ENCODE measurements at places on chromosomes 2 and 18.

DNA sequence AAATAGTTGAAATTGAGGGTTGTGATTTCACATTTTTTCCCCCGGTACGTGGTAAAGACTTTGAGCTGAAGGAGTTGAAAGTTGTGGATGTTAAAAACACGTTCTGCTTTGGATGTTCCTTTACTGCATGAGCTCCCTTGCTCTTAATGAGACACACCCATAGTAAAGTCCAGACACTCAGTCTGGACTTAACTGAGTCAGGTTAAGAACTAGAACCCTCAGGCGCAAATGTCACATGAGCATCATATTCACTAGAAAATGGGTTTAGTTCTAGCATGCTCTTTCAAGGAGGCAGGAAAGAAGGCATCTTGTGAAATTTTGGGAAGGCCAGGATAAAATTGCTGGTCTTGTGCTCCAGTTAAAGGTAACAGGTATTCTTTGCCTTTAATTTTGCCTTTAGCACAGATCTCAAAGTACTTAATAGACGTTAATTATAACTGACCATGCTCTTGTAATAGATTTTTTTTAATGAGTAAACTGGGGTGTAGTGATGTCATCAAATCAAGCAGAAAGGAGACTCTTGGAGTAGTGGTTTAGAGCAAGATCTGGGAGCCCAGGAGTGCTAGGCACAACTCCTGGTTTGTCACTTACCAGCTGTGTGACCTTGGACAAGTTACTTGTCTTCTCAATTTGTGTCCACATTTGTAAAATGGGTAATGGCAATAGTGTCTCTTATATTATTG is 20.6 kb downstream of the ITGA6 start:
- no peak for DNase-seq

DNA sequence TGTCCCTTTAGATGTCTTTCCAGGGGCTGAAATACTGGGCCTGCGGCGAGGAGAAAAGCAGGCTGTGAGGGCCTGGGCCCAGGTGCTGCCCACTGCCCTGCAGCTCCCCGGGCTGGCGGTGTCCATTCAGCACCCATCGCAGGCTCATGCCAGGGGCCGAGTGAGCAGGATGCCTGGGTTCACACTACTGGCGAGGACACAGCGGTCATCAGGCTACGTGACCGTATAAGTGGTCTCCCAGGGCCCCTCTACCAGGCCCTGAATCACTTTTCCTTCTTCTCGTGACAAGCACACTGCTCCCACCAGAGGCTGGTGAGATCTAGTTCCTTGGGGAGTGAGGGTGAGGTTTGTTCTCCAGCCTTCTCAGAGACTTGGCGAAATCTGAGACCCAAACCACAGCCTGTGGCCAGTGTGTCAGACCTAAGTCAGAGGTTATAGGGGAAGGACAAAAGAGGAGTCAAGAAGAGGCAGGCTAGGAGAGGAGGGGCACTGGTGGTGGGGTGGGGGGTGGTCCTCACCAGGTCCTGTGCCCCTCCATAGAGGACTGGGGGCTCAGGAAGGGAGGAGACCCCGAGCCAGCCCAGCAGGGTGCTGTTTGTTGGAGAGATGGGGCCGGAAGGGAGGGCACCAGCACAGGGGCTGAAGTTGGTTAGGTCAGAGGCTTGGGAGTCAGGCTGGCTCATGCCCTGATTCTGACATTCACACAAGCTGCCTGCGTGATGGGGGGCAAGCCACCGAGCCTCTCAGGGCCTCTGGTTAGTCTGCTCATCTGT is 6.6 kb upstream of the SEMA4C start:
- no peak for DNase-seq

- DNase-seq, result no peak
Measured at GRCh38 chr2:11023326-11024258, 111.9 kb downstream of the KCNF1 start.

DNA sequence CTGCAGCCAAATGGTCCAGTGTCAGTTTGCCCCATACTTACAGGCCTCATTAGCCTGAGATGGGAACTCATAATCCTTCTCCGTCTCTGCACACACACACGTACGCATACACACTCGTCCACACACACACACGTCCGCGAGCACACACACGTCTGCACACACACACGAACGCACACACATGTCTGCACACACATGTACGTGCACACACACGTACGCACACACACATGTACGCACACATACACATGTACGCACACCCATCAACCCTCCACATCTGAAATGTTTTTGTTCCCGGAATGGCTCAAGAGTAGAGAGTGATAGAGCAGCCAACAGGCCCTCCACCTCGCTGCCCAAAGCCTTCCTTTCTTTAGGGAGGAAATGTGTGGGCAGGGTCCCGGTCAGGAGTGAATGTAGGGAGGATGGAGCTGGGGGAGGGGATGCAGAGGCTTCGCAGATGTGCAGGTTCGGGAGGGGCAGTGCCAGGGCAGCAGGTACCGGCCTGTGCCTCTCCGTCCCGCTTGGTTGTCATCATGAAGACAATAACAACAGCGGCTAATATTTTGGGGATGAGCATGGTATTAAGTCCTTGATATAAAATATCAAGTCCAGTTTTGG is 52.7 kb downstream of the PTGR3 start:
- no peak for DNase-seq

GRCh38 chr18:80193701-80194100 is 53.6 kb downstream of the PARD6G start:
- DNase-seq, result no peak

GRCh38 chr18:49101236-49101635 is 150.5 kb upstream of the SMAD7 start:
- DNase-seq, result no peak

- DNase-seq, result no peak
Measured at GRCh38 chr2:211967234-211967633, 571.4 kb downstream of the ERBB4 start.

DNA sequence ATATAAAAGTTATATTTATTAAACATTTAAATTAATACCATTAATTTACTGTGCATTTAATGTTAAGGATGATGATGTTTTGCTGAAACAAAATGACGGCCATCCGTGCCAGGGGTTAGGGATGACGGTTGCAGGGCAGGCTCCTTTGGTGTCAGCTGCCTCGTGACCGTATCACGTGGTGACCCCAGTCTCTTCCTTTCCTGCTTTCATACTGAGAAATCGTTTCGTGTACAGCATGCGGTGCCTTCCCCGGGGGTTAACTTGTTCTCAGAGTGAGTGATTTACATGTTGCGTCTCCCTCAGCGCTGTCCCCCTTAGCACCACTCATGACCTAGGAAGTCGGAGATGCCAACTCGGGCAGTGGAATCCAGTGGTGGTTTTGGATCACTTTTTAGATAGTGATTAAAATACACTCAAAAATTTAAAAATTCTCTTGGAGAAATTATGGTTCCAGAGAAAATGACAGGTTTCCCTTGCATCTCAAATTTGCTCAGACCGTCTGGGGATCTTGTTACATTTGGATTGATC is 290.8 kb downstream of the GBX2 start:
- no peak for DNase-seq

GRCh38 chr2:7012141-7012764 is 95.0 kb downstream of the RNF144A start:
- DNase-seq, result no peak

- no peak for DNase-seq
Measured at GRCh38 chr18:63315131-63315662, 4.4 kb downstream of the BCL2 start.

GRCh38 chr2:97982621-97983020 is 13.1 kb downstream of the TMEM131 start:
- DNase-seq, result no peak

DNA sequence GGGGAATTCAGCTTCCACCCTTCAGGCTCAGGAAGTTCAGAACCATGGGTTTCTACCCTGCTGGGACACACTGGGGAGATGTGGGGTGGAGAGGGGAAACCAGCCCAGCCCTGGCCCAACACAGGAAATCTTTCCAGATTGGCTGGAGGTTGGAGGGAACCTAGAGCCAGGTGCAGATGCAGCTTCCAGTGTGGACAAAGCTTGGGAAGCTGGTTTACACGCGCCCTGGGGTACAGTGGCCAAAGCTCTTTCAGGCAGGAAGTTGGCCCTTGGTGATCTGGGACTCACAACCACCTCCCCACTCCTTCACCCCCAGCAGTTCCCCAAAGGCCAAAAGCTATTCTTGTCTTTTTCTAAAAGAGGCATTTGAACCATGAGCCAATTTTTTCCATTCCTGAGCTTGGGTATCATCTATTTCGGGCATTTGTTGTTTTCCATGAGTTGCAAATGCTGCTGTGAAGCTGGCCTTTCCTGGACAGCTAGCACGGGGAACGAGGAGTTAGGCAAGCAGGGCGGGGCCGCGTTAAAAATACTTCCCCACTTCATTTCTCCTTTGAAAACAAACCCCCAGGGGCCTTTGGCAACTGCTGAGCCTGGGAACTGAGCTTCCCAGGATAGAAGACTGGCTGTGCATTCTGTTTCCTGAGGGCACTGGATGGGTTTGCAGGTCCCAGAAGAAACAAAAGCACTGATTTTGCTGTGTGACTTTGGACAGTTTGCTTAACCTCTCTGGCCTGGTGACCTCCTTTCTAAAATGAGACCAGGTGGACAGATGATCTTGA is 3.1 kb upstream of the ARID5A start:
- DNase-seq, result no peak

- DNase-seq, result no peak
Measured at GRCh38 chr18:32289483-32290075, 99.7 kb downstream of the MEP1B start.

DNA sequence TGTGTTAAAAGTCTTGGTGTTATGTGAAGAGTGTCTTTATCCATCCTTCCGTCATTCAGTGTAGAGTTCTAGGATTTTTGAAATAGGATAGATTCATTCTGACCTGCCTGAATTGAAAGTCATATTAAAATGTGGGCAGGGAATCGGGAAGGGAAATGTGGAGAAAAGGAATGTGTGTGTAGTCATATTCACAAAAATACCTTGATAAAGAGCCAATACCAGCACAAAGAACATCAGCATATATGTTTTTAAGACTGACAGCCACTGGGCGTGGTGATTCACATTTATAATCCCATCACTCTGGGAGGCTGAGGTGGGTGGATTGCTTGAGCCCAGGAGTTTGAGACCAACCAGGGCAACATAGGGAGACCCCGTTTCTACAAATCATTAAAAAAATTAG is 188.1 kb downstream of the CAMKMT start:
- DNase-seq, result no peak
